ENCODE measurements at places on chromosomes 11 and 22. TPM values are rescaled to one million over a fixed set of nuclear protein-coding genes. Genes with fewer than 3 reads are reported as not detected.

- peaks cover 38% of the 10 kb centered on the region for H3K4me1 ChIP-seq
- H3K27me3 ChIP-seq = no peaks in the 10 kb centered on the region
- H3K36me3 ChIP-seq = peaks cover 10% of the 10 kb centered on the region
- no peak overlapping the region for H3K27ac ChIP-seq
- DNase-seq = no peak
Measured at GRCh38 chr22:39234472-39234787, 10.4 kb downstream of the PDGFB start.

- H3K36me3 ChIP-seq = peaks cover 22% of the 10 kb centered on the region
- H3K4me1 ChIP-seq = no peaks in the 10 kb centered on the region
- no peaks in the 10 kb centered on the region for H3K27me3 ChIP-seq
- H3K27ac ChIP-seq = no peak overlapping the region
Measured at GRCh38 chr11:46693597-46694012, 6.8 kb downstream of the ARHGAP1 start.

GRCh38 chr22:38973289-38974169 is 8.6 kb upstream of the APOBEC3B start:
- no peaks in the 10 kb centered on the region for H3K36me3 ChIP-seq
- H3K27me3 ChIP-seq = no peaks in the 10 kb centered on the region
- H3K27ac ChIP-seq = no peak overlapping the region

GRCh38 chr11:44814881-44815592 is 88.3 kb downstream of the TSPAN18 start:
- no peaks in the 10 kb centered on the region for H3K36me3 ChIP-seq
- no peak overlapping the region for H3K27ac ChIP-seq
- DNase-seq = no peak
- peaks cover 8% of the 10 kb centered on the region for H3K27me3 ChIP-seq
- no peak overlapping the region for H3K4me3 ChIP-seq

DNA sequence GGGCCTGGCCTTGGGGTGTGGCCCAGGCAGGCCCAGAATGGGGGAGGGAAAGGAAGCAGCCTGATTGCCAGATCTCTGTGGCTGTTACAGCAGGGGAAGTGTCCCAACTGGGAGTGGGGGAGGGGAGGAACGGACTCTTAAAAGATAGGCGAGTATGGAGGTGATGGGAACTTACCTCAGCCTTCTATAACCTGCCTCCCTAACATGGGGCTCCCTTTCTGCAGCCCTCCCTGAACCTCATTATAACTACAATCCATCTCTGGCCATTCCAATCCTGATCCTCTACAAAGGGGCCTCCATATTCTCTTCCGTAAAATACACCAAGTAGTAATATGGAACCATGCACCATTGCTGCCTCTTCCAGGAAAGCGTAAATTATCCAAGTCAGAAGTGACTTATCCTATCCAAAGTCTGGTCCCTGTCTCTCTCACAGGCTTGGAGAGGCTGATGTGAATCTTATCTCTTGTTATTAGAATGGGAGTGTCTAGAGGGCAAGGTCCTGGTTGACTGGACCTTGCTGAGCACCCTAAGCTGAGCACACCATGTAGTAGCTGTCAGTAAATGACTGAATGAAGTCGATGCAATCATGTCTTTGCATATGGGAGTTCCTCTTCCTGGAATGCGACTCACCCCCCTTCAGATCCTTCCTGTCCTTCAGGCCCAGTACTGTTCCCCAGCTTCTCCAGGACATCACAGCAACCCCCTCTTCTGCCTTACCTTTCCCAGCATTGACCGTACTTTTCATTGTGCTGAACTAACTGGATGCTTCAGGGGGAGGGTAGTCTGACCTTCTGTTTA is 5.9 kb downstream of the RHOG start:
- H3K27ac ChIP-seq = no peak overlapping the region
- H3K4me1 ChIP-seq = peaks cover 28% of the 10 kb centered on the region
- H3K4me3 ChIP-seq = no peak overlapping the region
- H3K27me3 ChIP-seq = no peaks in the 10 kb centered on the region

- peaks cover 2% of the 10 kb centered on the region for H3K4me1 ChIP-seq
- peak; percentile 17 for DNase-seq
- H3K27me3 ChIP-seq = no peaks in the 10 kb centered on the region
- H3K4me3 ChIP-seq = no peak overlapping the region
- H3K36me3 ChIP-seq = no peaks in the 10 kb centered on the region
Measured at GRCh38 chr11:91081440-91082043, 858.7 kb upstream of the CHORDC1 start.

- H3K27me3 ChIP-seq = no peaks in the 10 kb centered on the region
- no peak overlapping the region for H3K4me3 ChIP-seq
- H3K36me3 ChIP-seq = peaks cover 74% of the 10 kb centered on the region
- H3K27ac ChIP-seq = no peak overlapping the region
- peaks cover 21% of the 10 kb centered on the region for H3K4me1 ChIP-seq
Measured at GRCh38 chr22:20582520-20583361, 75.3 kb downstream of the MED15 start.

DNA sequence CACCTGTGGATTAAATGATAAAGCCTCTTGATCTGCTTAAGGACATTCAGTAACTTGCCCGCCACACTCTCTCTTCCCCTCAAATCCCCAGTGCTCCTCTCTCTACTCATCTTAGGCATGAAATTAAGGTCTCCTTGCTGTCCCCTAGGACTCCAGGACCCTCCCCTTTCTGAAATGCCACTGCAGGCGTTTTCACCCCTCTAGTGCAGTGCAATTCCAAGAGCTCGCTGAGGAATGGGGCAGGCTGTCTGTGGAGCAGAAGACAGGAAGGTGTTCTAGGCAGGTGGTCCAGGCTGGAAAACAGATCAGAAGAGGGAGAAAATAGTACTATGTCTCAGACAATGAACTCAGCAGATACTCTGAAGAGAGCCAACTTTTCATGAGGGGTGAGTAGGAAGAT is 55.8 kb upstream of the ARHGAP42 start:
- H3K36me3 ChIP-seq = no peaks in the 10 kb centered on the region
- no peak overlapping the region for H3K4me3 ChIP-seq
- H3K27ac ChIP-seq = no peak overlapping the region
- DNase-seq = no peak
- no peaks in the 10 kb centered on the region for H3K27me3 ChIP-seq

DNA sequence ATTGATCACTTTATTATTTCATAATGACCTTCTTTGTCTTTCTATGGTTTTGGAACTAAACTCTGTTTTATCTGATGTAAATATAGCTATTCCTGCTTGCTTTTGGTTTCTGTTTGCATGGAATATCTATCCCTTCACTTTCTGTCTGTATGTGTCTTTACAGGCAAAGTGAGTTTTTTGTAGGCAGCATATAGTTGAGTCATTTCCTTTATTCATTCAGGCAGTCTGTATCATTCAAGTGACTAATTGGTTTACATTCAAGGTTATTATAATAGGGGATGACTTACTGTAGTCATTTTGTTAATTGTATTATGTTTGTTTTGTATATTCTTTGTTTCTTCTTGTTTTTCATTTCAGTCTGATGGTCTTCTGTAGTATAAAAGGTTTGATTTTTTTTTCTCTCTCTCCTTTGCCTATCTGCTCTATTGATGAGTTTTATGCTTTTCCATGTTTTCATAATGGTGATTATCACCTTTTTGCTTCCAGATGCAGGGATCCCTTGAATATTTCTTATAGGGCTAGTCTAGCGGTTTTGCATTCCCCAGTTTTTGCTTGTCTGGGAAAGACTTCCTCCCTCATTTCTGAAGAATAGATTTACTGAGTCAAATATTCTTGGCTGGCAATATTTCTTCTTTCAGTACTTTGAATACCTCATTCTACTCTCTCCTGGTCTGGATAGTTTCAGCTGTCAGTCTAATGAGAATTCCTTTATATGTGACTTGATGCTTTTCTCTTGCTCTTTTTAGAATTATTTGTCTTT is 50.4 kb downstream of the GDPD4 start:
- H3K4me1 ChIP-seq = peaks cover 47% of the 10 kb centered on the region
- H3K27me3 ChIP-seq = no peaks in the 10 kb centered on the region
- H3K36me3 ChIP-seq = no peaks in the 10 kb centered on the region
- DNase-seq = peak; percentile 56
- H3K4me3 ChIP-seq = peak overlapping the region; percentile 21
- H3K27ac ChIP-seq = peak overlapping the region; percentile 72

DNA sequence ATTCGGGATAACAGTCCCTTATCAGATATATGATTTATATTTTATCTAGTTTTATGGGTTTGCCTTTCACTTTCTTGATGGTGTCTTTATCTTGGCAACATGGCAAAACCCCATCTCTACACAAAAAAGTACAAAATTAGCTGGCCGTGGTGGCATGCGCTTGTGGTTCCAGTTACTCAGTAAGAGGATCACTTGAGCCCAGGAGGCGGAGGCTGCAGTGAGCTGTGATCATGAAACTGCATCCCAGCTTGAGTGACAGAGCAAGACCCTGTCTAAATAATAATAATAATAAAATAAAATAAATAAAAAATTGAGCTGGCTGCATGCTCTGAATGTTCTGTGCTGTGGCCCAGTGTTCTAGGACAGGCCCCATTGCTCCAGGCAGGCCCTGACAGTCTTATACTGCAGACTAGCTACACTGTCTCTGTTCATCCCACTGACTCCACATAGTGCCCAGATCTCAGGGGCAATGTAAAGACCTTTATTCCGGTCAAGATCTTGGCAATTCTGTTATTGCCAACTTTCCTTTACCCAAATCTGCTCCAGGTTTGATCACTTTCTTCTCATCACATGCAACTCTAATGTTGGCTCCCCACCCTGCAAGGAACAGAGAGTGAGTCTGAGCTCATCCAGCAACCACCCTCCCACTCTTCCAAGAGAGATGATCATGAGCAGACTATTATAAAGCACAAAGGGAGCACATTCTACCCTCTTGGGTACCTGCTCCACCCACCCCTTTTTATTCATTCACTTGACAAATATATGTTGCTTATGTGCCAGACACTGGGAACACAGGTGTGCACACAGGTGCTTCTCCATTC is 8.8 kb downstream of the HSPA8 start:
- DNase-seq = no peak
- H3K27ac ChIP-seq = no peak overlapping the region
- H3K4me1 ChIP-seq = no peaks in the 10 kb centered on the region
- no peaks in the 10 kb centered on the region for H3K27me3 ChIP-seq
- no peak overlapping the region for H3K4me3 ChIP-seq
- H3K36me3 ChIP-seq = peaks cover 18% of the 10 kb centered on the region

DNA sequence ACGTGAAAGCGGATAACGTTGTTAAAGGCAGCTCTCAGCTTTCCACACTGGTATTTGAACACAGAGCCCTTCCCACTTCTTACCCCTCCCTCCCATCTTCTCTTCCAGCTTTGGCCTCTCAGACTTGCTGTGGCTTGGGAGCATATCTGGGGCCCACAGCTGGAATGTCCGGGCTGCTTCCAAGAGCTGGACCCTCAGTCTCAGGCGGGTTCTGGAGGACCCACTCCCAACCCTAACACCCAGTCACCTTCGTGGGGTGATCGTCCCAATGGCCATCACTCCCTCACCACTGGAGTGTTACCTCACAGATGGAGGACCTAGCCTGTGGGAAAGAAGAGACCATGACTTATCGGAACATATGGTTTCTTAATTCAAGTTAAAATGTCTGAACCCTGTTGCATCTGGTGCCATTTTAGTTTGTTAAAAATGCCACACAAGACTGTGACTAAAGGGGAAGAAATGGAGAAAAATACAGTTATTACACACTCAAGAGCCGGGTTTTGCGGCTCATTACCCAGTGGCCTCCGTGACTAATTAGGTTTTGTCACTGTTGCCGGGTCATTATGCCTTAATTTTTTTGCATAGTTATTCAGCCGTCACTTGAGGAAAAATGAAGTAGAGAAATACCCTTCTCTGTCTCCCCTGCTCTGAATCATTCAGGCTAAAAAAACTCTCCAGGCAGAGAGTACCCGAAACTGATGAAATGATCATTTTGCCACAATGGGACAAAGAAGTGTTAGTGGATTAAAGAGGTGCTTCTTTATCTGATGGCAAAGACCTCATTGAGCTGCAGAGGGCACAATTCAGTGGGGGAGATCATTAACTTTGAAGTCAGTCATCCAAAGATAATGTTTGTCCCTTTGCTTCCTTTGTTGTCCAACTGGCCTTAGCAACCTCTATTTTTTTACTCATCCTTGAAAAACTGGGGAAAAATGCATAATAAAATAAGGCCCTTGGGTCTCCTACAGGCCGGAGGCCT is 87.2 kb upstream of the HTATIP2 start:
- no peaks in the 10 kb centered on the region for H3K36me3 ChIP-seq
- no peak for DNase-seq
- H3K4me3 ChIP-seq = no peak overlapping the region
- H3K27ac ChIP-seq = no peak overlapping the region

DNA sequence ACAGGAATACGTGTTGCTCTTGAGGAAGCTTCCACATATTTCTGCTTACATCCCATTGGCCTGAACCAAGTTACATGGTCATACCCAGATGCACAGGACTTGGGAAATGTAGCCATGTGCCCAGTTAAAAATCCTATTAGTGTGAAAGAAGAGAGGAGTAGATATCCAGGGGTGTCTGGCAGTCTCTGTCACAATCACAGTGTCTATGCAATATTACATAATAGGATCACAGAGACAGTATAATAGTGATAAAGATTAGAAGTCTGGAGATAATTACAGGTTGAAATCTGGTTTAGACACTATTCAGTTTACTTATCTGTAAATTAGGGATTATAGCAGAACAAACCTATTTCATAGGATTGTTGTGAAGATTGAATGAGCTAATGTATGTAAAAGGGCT is 62.6 kb upstream of the SLC6A5 start:
- no peak for DNase-seq
- H3K27ac ChIP-seq = no peak overlapping the region
- H3K4me3 ChIP-seq = no peak overlapping the region
- no peaks in the 10 kb centered on the region for H3K36me3 ChIP-seq
- no peaks in the 10 kb centered on the region for H3K4me1 ChIP-seq
- no peaks in the 10 kb centered on the region for H3K27me3 ChIP-seq

GRCh38 chr11:78655561-78655960 is 80.9 kb upstream of the NARS2 start:
- no peak for DNase-seq
- peaks cover 2% of the 10 kb centered on the region for H3K36me3 ChIP-seq
- peaks cover 16% of the 10 kb centered on the region for H3K4me1 ChIP-seq
- H3K4me3 ChIP-seq = no peak overlapping the region
- H3K27me3 ChIP-seq = no peaks in the 10 kb centered on the region

The RPUSD4 gene
- 24.7 TPM for polyA plus RNA-seq

The TUB gene
- polyA plus RNA-seq = 0.40 TPM

The MPPED2 gene
- polyA plus RNA-seq = not detected

The OR5B21 gene
- polyA plus RNA-seq = 0.06 TPM

The ME3 gene
- 1.6 TPM for polyA plus RNA-seq

The PATE2 gene
- polyA plus RNA-seq = not detected

The CBY1 gene
- polyA plus RNA-seq = 45.0 TPM
